ENCODE measurements at places on chromosomes 6 and 20.

- no peak overlapping the region for H3K27ac ChIP-seq
- H3K27me3 ChIP-seq, result peaks cover 6% of the 10 kb centered on the region
- H3K36me3 ChIP-seq, result no peaks in the 10 kb centered on the region
Observed at GRCh38 chr20:32957459-32957858, 46.8 kb downstream of the SUN5 start.

- H3K4me3 ChIP-seq, result no peak overlapping the region
- H3K4me1 ChIP-seq, result no peaks in the 10 kb centered on the region
- no peaks in the 10 kb centered on the region for H3K27me3 ChIP-seq
- H3K27ac ChIP-seq, result no peak overlapping the region
- no peaks in the 10 kb centered on the region for H3K36me3 ChIP-seq
- no peak for DNase-seq
Observed at GRCh38 chr6:55818482-55818881, 56.9 kb downstream of the BMP5 start.

DNA sequence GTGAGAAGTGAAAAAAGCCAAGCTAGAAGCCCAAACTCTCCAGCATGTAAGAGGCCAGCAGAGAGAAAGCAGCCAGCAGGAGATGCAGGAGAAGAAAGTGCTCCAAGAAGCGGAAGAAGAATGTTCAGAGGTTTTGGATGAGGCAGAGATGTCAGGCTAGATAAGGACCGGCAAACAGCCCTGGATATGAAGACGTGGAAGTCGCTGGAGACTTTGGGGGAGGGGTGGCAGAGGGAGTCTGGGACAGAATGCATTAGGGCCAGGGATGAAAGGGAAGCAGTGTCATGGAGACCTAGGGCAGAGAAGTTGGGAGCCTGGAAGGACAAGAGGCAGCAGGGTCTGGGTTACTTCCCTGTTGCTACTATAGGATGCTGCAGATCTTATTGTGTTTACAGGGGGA lies 5.3 kb upstream of the SCUBE3 start:
- peaks cover 80% of the 10 kb centered on the region for H3K27me3 ChIP-seq
- H3K27ac ChIP-seq, result no peak overlapping the region
- H3K36me3 ChIP-seq, result peaks cover 2% of the 10 kb centered on the region
- no peak for DNase-seq
- H3K4me1 ChIP-seq, result no peaks in the 10 kb centered on the region

DNA sequence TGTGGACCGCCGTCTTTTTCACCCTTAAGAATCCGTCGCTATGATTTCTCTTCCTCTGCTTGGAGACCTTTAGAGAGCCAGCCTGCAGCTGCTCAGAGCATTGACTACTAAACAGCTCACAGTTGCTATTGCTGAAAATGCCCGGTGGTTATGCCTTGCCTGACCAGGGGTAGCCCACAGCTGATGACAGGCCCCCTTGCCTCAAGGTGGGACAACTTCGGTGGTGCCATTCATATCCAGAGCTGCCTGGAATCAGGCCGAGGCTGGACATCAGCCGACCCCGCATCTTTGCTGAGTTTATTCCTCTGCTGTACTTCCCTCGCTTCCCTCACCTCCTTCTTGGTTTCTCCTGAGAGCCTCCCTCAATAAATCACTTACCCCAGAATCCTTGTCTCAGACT lies 39.6 kb downstream of the OVOL2 start:
- no peak for DNase-seq
- H3K27me3 ChIP-seq, result no peaks in the 10 kb centered on the region
- H3K27ac ChIP-seq, result no peak overlapping the region
- no peak overlapping the region for H3K4me3 ChIP-seq
- peaks cover 7% of the 10 kb centered on the region for H3K36me3 ChIP-seq

GRCh38 chr6:112113431-112113830 lies 26.0 kb downstream of the FAM229B start:
- H3K27me3 ChIP-seq, result peaks cover 32% of the 10 kb centered on the region
- no peak overlapping the region for H3K4me3 ChIP-seq
- H3K36me3 ChIP-seq, result no peaks in the 10 kb centered on the region
- H3K4me1 ChIP-seq, result no peaks in the 10 kb centered on the region
- no peak overlapping the region for H3K27ac ChIP-seq
- no peak for DNase-seq

DNA sequence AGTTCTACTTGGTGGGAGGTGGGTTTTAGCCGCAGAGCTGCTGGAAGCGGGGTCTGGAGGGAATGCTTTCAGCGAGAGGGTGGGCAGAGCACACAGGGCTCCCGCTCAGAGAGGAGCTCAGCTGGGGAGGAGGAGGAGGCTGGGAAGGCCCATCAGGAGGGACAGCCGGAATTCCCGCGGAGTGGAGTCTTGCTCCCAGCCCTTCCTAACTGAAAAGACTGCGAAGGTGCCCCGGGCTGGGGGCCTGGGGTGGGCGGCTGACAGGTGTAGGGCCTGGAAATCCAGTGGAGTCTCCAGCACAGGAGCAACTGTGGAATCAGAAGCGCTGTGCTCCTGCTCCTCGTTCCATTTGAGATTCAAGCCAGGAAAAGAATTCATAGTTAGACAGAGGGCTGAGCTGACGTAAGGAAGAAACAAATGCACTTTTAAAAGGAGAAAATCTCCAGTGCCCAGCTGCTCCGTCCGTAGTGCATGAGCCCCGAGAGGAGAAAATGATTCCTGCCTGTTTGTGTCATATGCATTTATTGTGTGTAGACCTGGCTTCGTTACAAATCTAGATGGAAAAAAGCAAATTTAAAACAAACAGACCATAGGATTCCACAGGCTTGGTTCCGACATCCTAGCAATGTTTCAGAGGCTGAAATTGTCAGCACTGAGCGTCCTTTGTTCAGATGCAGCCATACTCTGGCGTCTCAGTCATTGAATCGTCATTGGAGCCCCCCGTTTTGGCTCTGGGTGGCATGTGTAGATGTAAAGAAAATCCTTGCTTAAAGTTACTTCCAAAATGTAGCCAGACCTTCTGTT lies 197.7 kb downstream of the SMOC2 start:
- H3K27me3 ChIP-seq, result peaks cover 58% of the 10 kb centered on the region
- no peak for DNase-seq
- H3K27ac ChIP-seq, result no peak overlapping the region
- H3K4me1 ChIP-seq, result no peaks in the 10 kb centered on the region

DNA sequence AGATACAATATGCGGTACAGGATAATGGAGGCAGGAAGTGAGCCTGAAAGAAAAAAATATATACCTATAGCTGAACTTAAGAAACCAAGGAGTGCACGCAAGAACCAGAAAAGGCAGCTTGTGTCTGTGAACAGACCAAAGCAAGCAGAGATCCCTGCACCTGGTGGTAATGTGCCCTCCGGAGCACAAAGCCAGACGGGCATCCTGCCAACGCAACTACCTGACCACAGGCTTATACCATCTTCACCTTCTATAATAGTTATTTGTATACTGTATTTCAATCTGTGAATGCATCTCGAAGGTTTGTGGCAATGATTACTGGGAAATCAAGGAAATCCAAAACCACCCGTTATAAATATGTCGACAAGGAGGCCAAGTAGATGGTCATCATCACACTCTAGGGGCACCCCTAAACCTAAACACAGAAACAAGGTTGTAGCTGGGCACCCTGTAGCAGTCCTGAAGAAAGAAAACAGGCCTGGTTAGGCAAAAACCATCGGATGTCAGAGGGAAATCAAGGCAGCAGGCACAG lies 801 bp downstream of the FBXL4 start:
- no peaks in the 10 kb centered on the region for H3K27me3 ChIP-seq
- peaks cover 20% of the 10 kb centered on the region for H3K4me1 ChIP-seq
- H3K4me3 ChIP-seq, result peak overlapping the region; percentile 96
- H3K27ac ChIP-seq, result peak overlapping the region; percentile 93
- peaks cover 12% of the 10 kb centered on the region for H3K36me3 ChIP-seq

GRCh38 chr6:129795261-129795660 lies 65.9 kb downstream of the TMEM244 start:
- peaks cover 6% of the 10 kb centered on the region for H3K4me1 ChIP-seq
- H3K27ac ChIP-seq, result no peak overlapping the region
- DNase-seq, result no peak
- H3K36me3 ChIP-seq, result no peaks in the 10 kb centered on the region

- peaks cover 2% of the 10 kb centered on the region for H3K4me1 ChIP-seq
- DNase-seq, result no peak
- H3K36me3 ChIP-seq, result no peaks in the 10 kb centered on the region
- H3K27ac ChIP-seq, result no peak overlapping the region
- no peaks in the 10 kb centered on the region for H3K27me3 ChIP-seq
Observed at GRCh38 chr6:135870722-135871121, 19.2 kb downstream of the PDE7B start.

DNA sequence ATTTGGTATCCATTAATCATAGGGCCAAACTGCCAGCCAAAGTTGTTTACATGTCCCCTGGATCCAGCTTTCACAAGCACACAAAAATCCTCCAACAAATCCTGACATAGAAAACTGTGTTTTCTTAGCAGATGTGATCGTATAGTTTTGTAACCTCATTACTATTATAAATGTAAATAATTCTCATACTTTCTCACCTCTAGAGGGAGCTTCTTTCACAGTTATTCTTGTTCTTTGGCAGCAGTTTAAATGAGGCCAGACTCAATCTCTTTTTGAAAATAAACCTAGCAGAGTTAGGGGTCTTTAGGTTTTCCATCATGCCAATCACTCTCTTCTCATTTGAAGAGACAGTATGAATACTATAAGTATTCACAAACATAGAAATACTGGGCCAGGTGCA lies 17.0 kb upstream of the ZNF318 start:
- H3K4me1 ChIP-seq, result peaks cover 53% of the 10 kb centered on the region
- peaks cover 8% of the 10 kb centered on the region for H3K36me3 ChIP-seq
- H3K27ac ChIP-seq, result no peak overlapping the region
- H3K4me3 ChIP-seq, result no peak overlapping the region
- no peaks in the 10 kb centered on the region for H3K27me3 ChIP-seq

GRCh38 chr6:28353981-28354676 lies 4.4 kb downstream of the ZKSCAN3 start:
- peaks cover 14% of the 10 kb centered on the region for H3K36me3 ChIP-seq
- peaks cover 33% of the 10 kb centered on the region for H3K4me1 ChIP-seq
- H3K4me3 ChIP-seq, result no peak overlapping the region

GRCh38 chr20:52443874-52444273 lies 252.3 kb upstream of the ZFP64 start:
- no peak for DNase-seq
- no peak overlapping the region for H3K4me3 ChIP-seq
- no peaks in the 10 kb centered on the region for H3K36me3 ChIP-seq

DNA sequence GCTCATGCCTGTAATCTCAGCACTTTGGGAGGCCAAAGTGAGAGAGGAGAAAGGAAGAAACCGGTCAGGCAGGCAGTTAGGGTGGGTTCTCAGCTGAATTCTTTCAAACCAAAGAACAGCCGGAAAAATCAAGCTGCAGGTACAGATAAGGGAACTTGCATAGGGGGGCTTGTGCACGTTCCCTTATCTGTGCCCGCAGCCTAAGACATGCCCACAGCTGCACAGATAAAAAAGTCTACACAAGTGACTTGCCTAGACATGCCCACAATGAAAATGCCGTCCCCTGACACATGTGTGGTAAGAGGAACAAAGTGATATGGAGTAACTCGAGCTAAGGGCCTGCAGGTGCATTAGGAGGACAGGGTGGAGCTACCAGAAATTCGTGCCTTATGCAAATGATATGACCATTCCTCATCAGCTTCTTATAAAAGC lies 175.8 kb upstream of the SALL4 start:
- no peaks in the 10 kb centered on the region for H3K4me1 ChIP-seq
- H3K27ac ChIP-seq, result no peak overlapping the region
- no peak overlapping the region for H3K4me3 ChIP-seq
- no peaks in the 10 kb centered on the region for H3K36me3 ChIP-seq
- DNase-seq, result no peak

DNA sequence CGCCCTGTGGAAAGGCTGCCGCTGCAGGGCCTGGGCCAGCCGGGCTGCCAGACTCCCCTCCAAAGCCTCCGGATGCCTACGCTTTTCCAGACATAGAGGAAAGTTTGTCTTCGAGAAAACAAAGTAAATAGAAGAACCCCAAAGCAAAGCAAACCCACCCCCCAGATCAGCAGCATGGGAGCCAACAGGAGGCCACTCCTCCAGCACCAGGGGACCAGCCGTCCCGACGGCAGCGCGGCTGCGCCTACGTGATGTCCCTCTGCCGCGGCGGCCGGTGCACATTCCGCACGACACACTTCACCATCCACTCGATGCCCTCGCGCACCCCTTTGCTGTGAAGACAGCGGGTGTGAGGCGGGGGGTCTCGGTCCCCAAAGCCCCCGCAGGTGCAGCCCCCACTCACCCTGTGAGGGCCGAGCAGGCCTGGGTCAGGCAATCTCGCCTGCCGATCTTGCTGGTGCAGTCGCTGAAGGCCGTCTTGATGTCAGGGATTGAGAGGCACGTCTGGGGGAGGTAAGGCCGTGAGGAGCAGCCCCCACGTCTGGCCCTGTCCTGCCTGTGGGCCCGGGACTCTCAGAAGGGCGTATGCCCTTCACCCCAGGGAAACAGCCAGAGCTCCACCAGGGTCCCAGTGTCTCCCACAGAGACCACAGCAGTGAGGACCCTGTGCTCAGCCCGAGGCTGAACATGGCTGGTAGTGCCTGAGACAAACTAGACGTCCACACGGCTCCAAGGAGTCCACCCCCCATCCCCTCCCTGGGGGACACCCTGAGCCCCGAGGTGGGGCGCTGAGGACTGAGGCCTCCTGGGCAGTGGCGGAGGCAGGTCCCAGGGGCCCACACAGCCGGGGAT lies 4.0 kb downstream of the TNFRSF6B start:
- peaks cover 17% of the 10 kb centered on the region for H3K36me3 ChIP-seq
- no peaks in the 10 kb centered on the region for H3K27me3 ChIP-seq
- H3K4me1 ChIP-seq, result peaks cover 19% of the 10 kb centered on the region
- no peak overlapping the region for H3K4me3 ChIP-seq
- no peak for DNase-seq

DNA sequence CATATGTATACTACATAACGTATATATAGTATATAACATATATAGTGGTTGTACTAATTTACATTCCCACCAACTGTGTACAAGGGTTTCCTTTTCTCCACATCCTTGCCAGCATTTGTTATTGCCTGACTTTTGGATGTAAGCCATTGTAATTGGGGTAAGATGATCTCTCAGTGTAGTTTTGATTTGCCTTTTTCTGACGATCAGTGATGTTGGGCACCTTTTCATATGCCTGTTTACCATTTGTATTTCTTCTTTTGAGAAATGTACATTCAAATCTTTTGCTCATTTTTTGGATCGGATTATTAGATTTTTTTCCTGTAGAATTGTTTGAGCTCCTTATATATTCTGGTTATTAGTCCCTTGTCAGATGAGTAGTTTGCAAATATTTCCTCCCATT lies 11.4 kb downstream of the SYNJ2 start:
- no peak overlapping the region for H3K27ac ChIP-seq
- H3K4me1 ChIP-seq, result peaks cover 28% of the 10 kb centered on the region
- no peaks in the 10 kb centered on the region for H3K36me3 ChIP-seq
- no peak for DNase-seq

Data from effector memory CD8-positive, alpha-beta T cell (primary cell).